ENCODE measurements at places on chromosomes 16 and 17. TPM values are rescaled to one million over a fixed set of nuclear protein-coding genes. Genes with fewer than 3 reads are reported as not detected.

The VASN gene
- not detected for total RNA-seq

The EZH1 gene
- total RNA-seq, result 42.6 TPM

The LRRC37A gene
- total RNA-seq, result 2.5 TPM

The CX3CL1 gene
- total RNA-seq, result not detected

The NOD2 gene
- total RNA-seq, result 1.8 TPM

- no peak for DNase-seq
Observed at GRCh38 chr17:29715680-29716079, 93.0 kb upstream of the CORO6 start.

- DNase-seq, result no peak
Observed at GRCh38 chr17:58694302-58694701, 1.9 kb downstream of the RAD51C start.

DNA sequence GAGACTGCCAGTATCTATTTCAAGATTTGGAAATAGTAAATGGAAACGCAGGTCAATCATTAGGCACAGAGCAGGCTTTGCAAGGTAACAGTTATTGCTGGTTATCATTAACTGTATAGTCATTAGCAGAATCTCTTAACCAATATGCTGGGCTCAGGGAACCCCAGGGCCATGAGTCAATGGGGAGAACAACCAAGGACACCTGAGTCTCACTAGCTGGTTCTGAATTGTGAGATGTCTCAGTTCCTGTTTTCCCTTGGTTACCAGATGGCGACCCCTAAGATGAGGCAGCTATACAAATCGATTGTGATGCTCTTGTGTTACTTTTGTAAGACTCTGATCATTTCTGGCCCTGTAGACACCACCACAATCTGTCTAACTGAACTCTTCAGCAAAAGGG, 385.3 kb downstream of the HAPSTR1 start:
- no peak for DNase-seq

DNA sequence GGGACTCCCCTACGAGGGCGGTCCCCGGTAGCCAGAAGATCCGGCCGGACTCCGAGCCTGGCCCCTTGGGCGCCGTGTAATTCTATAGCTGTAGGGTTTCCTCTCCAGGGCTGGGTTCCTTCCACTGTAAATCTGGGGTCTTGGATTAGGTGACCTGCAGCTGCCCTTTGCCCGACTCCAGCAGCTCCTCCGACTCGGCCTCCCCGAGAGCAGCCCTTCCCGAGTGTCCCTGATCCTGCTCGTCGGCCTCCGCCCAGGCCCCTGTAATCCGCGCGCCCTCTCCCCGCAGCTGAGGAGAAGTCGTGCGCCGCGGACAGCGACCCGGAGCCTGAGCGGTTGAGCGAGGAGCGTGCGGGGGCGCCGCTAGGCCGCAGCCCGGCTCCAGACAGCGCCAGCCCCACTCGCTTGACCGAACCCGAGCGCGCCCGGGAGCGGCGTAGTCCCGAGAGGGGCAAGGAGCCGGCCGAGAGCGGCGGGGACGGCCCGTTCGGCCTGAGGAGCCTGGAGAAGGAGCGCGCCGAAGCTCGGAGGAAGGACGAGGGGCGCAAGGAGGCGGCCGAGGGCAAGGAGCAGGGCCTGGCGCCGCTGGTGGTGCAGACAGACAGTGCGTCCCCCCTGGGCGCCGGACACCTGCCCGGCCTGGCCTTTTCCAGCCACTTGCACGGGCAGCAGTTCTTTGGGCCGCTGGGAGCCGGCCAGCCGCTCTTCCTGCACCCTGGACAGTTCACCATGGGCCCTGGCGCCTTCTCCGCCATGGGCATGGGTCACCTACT, 5.5 kb downstream of the TBX2 start:
- DNase-seq, result no peak

DNA sequence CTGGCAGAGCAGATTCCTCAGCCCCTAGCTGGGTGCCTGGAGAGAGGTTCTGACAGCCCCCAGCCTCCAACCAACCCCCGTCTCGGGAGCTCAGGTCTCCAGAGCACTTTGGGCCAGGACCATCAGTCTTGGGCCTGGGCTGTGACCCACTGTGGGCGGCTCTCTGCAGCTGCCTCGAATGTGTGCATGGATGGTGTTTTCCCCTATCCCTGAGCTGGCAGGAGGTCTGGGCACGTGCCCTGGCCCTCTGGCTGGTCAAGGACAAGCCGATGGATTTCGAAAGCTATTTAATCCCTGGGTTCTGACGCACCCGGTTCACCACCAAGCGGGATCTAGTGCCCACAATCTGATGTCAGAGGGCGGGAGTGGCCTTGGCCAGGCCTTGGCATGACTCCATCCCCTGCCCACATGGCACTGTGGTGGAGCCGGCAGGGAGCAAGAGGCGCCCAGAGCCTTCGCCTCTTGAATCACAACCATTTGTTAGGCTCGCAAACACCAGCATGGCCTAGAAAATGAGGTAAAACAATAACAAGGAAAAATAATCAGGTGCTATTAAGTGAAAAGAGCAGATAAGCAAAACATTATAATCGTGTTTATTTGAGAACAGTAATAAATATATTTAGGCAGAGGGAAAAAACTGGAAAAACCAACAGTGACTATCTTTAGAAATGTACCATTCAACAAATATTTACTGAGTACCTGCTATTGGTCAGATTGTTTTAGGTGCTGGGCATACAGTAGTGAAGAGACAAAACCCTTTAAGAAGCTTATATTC, 69.3 kb upstream of the TOB1 start:
- DNase-seq, result no peak

- DNase-seq, result no peak
Observed at GRCh38 chr16:81029930-81030604, 5.6 kb upstream of the ATMIN start.

- no peak for DNase-seq
Observed at GRCh38 chr16:4723071-4723767, 10.9 kb downstream of the ANKS3 start.

DNA sequence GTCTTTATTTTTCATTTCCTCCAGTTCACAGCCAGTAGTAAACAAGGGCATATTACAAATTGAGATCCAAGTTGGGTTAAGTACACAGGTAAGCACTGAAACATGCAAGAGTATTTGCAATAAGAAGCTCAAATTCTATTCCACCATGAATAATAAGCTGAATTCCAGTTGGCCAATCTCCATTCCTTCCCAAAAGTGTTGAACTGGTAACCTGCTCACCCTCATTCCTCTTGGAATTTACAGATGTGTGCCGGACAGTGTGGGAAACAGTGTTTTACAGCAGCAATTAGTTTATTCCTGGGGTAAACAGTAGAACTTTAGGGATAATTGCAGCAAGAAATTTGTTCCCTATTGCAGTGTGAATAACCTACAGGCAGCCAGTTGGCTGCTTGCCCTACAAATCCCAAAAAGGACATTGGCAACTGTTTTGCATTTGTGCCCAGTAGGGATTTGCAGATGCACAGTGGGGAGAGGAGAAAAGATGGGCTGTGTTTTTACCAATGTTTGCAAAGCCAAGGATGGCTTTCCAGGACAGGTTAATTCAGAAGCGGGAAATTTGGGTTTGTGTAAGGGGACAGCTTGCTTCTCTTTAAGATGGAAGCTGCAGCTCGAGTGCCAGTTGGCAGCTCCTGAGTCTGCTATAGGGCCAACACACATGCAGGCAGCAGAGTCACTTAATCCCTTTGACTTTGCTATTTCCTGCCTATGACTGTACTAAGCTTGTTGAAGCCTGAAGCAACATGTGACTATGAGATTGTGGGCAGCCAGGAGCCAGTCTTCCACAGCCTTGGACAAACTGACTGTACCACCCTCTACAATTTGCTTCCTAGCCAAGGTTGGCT, 318.9 kb downstream of the MAP2K6 start:
- DNase-seq, result no peak
